ENCODE measurements at places on chromosomes 1 and 21. TPM values are rescaled to one million over a fixed set of nuclear protein-coding genes. Genes with fewer than 3 reads are reported as not detected.

The KLHL17 gene
- 3.5 TPM for total RNA-seq

The INKA2 gene
- 0.58 TPM for total RNA-seq

The DNALI1 gene
- total RNA-seq = 9.6 TPM

The MYOC gene
- total RNA-seq = not detected

The MANEAL gene
- total RNA-seq = 0.35 TPM

The COL9A2 gene
- total RNA-seq = 3.5 TPM

The NUDT4B gene
- 20.7 TPM for total RNA-seq

The C1orf87 gene
- total RNA-seq = not detected

The PRAMEF12 gene
- total RNA-seq = not detected

The FCRL5 gene
- not detected for total RNA-seq

The TDRD5 gene
- not detected for total RNA-seq

All from myometrial cell (primary cell).